ENCODE measurements at places on chromosomes 16 and 17.

- DNase-seq: no peak
Observed at GRCh38 chr17:80844418-80844990, 147.1 kb upstream of the CHMP6 start.

DNA sequence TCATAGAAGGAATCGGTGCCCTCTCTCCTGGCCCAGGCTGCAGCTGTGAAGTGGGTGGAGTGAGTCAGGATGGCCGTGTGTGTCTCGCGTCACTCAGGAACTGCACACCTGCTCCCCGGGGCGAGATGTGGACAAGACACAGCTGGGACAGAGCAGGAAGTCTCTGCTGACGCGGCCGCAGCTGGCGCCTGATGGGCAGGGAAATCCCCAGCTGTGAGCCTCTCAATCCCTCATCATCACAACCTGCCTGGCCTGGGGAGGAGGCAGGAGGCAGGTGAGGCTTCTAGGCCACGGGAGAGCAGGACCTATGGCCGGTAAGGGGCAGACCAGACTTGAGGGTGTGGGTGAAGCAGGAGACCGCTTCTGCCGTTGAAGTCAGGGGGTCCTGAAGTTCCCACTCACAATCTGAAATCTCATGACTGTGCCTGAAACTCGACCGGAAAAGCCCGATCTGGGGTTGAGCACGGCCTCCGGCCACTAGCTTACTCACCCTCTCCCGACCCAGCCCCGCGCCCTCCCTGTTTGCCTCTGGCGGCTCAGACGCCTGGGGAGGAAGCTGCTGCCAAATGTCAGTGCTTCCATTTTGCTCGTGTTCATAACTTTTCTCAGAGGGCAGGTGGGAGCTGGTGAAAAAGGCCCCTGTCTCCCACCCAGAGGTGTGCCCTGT is 1.1 kb upstream of the TRPV3 start:
- DNase-seq: no peak

DNA sequence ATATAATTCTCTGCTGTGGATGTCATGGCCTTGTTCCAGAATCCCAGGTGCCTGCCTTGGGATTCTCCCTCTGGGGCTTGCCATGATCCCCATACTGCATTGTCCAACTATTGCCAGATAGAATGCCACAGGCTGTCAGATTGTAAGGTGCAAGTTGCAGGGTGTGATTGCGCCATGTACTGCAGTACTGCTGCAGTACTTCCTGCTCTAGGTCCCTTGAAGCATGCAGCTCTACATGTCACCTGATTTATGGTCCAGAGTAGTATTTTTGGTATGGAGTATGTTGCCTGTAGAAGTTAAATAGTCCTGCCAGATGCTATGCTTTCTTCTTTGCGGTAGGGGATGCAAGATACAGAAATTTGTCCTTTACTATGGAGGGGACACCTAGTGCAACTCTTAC is 7.0 kb upstream of the SLFN5 start:
- DNase-seq: no peak

DNA sequence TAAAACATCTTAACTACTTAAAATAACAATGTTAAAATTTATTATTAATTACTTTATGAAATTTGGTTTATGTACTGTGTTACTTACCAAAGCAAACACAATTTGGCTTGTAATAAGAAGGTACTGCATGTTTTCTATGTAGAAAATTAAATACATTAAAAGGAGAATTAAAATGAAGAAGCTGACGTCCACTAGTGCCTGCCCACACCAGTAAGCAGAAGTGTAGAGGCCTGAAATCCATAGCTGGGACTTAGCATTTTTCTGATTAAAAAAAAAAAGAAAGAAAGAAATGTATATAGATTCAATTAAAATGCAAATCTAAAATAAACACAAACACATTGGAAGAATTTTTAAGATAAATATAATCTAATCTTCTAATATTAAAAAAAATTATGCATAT is 35.8 kb upstream of the ABCA9 start:
- DNase-seq: no peak

GRCh38 chr17:1552932-1553331 is 9.7 kb downstream of the PITPNA start:
- no peak for DNase-seq

DNA sequence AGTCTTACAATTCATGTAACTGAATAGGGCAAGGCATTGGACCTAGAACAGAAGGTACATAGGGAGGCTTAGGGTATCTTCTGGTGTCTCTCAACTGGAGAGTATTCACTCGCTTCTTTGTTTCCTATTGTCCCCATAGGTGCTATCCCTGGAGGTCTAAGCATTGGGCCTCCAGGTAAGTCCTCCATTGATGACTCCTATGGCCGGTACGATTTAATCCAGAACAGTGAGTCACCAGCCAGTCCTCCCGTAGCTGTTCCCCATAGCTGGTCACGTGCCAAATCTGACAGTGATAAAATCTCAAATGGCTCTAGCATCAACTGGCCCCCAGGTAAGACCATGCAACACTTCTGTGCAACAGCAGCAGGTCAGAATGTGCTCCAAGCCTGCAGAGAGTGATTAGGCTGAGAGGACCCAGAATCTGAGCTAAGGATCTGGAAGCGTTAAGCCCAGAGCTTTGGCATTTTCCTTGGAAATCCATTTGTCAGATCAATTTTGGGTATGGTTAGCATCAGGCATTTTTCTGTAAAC is 35.7 kb downstream of the TMC6 start:
- DNase-seq: no peak

- no peak for DNase-seq
Observed at GRCh38 chr17:66689221-66689620, 145.7 kb upstream of the CACNG5 start.
